Natural killer cell treated with Interleukin-12 subunit alpha and Interleukin-12 subunit beta and Interleukin-15 and Interleukin-18, amount 100 ng/mL, for 72 hours (primary cell): ENCODE measurements at places on chromosomes 6 and 20. TPM values are rescaled to one million over a fixed set of nuclear protein-coding genes. Genes with fewer than 3 reads are reported as not detected.

DNA sequence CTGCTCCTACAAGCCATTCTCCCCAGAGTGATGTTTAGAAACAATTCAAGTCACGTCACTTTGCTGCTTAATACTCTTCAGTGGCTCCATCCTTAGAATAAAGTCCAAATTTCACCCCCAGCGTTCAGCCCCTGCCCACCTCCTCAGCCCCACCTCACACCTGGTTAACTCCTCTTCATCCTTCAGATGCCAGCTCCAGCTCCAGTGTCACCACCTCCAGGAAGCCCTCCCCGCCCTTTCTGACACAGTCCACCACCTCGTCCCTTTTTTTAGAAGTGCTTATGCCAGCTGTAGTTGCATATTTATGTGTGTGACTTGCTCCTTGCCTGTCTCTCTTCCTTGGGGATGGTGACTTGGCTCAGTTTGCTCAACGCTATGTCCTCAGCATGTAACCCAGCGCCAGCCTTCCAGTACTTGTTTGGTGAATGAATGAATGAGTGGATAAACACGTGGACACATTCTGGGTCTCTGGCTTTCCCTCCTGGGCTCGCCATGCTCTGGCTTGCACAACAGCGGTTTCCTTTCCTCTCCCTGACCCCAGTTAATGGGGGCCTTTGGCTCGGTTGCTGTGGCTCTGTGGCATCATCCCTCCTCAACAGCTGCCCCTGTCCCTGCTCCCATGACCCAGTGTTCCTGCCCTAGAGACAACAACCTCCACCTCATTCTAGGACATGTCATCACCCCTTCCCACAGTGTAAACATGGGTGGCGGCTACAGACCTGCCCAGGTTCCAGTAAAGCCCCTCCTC lies 3.7 kb upstream of the IP6K3 start:
- DNase-seq, result no peak

GHRH gene
- total RNA-seq, result not detected

GRCh38 chr6:135012764-135013163 lies 41.9 kb downstream of the HBS1L start:
- no peak for DNase-seq

PNPLA1 gene
- 0.86 TPM for total RNA-seq

VSTM2L gene
- total RNA-seq, result 0.14 TPM

GRCh38 chr6:24583463-24584381 lies 62.3 kb downstream of the KIAA0319 start:
- peak; percentile 72 for DNase-seq
